Stimulated activated CD4-positive, alpha-beta T cell treated with anti-CD3 and anti-CD28 coated beads, TNF-alpha, amount 100 ng/mL, for 24 hours (primary cell): ENCODE measurements at places on chromosomes 13 and 19.

DNA sequence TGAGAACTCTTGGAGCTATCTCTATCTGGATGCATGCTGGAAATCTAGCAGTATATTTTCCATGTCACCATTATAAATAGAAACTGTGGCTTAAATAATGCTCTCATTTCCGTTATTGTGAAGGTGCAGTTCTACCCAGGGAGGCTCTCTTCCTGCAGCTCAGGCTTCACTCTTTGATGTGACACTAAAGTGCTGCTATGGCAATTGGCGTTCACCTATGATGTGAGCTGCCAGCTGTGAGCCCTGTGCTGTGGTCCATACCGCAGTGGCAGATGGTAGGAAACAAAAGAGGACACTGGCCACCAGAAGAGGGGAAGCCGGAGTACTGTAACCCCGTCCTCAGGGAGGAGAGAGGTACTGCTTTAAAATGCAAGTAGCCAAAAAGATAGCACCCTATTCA, 40.6 kb upstream of the ZNF681 start:
- no peak for DNase-seq

DNA sequence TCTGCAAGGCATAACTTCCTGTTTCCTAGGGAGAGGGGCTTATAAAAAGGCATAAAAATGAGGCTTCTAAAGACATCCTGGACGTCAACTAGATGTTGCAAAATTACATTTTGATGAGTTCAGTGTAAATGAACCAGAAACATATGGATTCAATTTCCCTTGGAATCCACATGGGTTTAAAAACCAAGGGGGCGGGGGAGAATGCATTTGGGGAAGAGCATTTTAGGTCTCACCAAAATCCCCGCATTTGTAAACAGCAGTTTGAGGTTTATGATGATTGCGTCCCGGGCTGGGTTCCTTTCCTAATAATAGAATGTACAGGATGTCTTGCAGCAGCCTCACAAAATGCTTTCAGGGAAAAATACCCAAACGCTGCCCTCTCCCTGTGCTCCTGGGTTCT, 407.8 kb downstream of the ZNF536 start:
- DNase-seq: no peak

DNA sequence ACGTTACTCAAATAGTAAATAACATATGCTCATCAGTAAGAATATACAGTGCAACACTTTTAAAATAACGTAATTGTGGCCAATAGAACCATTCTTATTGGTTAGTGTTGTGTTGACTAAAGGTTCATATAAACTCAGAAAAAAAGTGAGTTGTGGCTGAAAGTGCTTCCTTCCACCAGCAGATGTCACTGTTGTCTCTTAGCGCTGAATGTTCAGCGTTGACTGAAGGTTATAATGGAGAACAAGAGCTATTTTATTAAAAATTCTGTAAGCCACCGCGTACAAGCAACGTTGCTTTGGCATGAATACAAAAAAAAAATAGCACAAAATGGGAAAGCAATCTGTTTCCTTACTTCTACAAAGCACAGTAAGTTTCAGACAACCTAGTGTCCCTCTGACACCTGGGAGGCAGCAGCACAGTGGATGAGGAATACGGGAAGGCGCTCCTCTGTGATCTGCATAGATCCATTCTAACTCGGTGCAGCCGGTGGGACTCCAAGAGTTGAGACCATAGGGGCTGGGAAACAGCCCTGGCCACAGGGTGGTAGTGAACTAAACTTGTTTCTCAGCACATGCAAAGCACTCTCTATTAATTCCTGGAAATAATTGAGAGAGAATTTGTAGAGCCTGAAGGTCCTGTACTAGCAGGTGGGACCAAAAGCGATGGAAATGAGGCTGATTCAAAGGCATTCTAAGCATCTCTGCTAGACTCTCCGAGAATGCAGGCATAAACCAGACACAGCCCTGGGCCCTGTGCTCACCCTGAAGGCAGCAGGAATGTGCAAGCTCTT, 23.9 kb upstream of the OXGR1 start:
- DNase-seq: no peak

GRCh38 chr19:50449236-50449899, 16.7 kb downstream of the MYBPC2 start:
- no peak for DNase-seq
